Activated T-helper 17 cell treated with anti-CD3 and anti-CD28 coated beads, Interleukin-2, amount 50 U/mL, for 72 hours (primary cell): ENCODE measurements at places on chromosomes 3 and 15.

- no peak for ATAC-seq
Measured at GRCh38 chr3:48970586-48970985, 19.5 kb upstream of the P4HTM start.

DNA sequence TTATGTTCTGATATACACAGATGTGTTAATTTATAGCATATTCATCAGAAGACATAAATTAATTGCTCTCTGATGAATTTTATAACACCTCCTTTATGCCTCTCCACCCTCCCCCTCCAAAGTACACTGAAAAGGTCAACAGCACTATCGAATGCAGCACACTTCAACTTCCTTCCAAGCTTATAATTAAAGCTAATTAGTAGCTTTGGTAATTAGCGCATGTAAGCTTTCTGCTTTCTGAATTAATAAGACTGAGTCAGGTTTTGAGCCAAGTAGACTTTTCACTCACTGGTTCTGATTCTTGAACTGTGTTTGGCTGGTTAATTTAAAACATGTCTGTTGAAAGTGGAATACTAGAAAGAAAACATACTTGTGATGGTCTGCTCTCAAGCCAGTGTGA lies 760.8 kb upstream of the CFAP20DC start:
- no peak for ATAC-seq

GRCh38 chr15:52067545-52067926 lies 45.0 kb downstream of the BCL2L10 start:
- ATAC-seq = peak; percentile 18

DNA sequence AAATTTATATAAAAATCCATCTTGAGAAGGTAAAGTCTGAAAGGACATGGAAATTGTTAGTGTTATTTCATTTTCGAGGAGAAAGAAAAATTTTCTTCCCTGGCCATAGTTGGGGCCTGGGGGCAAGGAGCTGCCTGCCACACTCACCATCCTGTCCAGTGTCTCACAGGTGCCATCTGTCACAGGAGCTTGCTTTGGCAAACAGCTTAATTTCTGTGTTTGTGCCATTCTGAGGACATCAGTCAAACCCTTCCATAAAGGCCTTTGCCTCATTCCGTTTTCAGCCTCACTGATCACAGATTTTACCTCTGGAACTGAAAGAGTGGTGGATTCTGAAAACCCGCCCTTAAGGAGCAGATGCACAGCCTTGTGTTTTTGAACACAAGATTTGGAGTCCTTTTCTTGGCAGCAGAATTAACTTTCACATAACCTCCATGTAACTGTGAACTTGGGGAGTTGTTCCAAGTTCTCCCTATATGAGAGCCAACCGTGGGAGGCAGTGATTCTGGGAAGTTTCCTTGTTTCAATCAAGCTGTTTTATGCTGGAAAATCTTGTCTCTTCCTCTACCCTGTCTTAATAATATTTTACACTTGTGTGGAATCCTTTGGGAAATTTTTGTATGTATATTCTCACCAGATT lies 254.7 kb downstream of the CACNA2D3 start:
- no peak for ATAC-seq

DNA sequence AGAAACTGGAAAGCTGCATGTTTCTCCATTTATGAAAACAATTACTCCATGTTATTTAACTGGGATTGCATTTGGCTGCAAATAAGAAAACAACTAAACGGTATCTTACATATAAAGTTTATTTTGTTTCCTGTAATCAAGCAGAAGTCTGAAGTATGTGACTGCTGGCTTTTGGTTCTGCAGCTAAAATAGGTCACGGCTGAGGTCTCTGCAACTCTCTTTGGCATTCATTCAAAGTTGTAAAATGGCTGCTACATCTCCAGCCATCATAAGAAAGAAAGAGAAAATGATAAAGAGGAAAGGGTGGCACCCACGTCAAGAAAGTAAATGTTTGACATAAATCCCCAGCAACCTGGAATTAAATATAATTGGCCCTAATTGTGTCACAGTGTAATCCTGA lies 406.1 kb downstream of the TBC1D5 start:
- no peak for ATAC-seq

GRCh38 chr3:27713435-27714145 lies 8.5 kb downstream of the EOMES start:
- ATAC-seq = no peak

DNA sequence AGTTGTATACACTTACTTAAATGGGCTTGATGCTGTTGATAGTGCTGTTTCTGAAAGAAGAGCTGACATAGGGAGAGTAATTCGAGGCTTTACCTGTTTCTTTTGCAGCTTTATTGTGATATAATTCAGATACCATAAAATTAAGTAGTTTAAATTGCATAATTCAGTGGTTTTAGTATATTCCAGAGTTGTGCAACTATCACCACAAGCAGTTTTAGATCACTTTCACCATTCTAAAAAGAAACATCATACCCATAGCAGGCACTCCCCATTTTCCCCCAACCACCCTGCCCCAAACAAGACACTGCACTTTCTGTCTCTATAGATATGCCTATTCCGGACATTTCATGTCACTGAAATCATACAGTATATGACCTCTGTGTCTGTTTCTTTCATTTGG lies 98.5 kb downstream of the MTHFS start:
- ATAC-seq = no peak

DNA sequence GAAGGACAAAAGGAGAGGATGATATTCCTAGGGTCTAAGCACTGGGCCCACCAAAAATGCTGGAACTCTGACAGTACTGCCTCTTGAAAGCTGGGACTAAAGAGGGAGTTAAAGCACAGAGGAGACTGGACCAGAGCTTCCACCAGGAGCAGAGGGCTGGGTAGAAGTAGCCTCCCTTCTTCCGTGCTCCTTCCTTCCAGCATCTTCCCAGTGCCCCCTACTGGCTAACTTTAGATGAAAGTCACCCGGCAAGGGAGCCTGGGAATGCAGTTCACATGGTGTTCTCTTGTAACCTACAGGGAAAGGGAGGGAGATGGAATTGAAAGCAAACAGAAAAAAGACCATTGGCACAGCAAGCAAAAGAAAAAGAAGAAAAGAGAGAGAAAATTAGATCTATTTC lies 106.1 kb upstream of the COL8A1 start:
- ATAC-seq = no peak

- no peak for ATAC-seq
Measured at GRCh38 chr3:23157331-23157730, 45.8 kb upstream of the UBE2E2 start.

DNA sequence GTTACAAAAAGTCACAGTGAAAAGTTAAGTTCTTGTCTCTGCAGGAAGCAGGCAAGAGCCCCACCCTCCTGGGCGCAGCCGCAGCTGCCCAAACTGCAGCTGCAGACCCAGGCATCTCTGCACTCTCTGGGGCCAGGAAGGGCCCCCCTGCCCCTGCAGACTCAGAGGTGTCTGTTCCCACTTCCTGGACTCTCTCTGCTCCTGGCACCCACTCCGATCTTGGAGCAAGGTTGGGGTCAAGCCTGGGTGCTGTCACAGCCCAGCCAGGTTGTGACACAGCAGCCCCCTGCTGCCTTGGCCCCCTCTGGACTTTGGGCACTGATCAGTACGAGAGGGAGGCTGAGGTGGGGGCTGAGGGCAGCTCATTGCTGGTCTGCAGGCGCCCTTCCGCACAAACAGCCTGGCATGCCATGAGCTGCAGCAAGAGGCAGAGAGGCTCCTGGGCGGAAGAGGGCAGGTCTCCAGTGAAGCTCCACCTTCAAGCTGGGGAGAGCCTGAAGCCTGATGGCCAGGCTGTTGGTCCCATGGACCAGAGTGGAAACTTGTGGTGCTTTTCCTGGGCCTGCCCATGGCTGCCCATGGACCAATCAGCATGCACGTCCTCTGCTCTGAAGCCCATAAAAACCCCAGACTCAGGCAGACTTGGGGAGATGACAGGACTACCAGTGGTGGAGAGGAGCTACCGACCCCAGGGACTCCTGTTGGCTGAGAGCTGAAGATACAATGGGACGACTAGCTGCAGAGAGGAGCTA lies 42.9 kb upstream of the LRRFIP2 start:
- ATAC-seq = no peak

- ATAC-seq = no peak
Measured at GRCh38 chr3:135920275-135920674, 45.3 kb upstream of the PPP2R3A start.

DNA sequence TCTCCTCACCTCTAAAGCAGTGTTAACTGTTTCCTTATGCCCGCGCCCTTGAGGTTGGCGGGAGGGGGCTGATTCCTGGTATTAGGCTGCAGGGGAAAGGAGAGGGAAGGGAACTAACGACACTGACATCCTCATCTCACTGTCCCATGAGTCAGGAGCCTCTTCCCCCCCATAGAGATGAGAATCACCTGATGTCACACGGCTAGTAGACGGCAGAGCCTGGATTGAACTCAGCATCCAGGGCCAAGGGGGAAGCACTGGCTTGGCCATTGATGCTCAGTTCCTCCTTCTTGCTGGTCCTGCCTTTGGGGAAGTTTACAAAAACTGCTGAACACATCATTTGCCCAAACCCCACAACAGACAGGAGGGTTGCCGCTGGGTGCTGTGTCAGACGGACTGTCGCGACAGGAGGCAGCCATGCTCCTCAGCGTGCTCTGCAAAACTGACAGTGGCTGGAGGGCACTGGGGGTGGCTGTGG lies 38.5 kb downstream of the IDH2 start:
- no peak for ATAC-seq

DNA sequence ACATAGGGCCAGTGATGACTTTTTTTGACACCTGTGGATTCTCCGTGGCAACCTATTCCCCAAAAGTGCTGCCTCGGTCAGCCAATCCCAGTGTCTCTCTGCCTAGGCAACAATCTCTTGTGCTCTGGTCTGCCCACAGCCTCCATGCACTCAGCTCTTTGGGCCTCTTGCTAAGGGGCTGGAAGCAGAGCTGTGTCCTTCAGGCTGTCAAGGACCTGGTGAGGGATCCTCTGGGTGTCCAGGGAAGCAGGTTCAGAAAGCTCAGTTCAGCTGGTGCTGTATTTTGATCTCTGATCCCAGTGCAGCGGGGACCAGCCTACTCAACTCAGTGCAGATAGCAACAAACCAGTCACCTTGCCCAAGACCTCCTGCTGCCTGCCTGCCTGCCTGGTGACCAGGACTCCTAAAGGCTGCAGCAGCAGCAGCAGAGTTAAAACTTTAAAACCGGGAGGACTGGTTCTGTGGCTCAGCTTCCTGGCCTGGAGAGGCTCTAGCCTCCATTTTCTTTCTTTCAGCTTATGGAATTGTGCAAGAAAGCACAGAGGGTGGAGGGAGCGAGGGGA lies 6.2 kb downstream of the PAK6 start:
- no peak for ATAC-seq

DNA sequence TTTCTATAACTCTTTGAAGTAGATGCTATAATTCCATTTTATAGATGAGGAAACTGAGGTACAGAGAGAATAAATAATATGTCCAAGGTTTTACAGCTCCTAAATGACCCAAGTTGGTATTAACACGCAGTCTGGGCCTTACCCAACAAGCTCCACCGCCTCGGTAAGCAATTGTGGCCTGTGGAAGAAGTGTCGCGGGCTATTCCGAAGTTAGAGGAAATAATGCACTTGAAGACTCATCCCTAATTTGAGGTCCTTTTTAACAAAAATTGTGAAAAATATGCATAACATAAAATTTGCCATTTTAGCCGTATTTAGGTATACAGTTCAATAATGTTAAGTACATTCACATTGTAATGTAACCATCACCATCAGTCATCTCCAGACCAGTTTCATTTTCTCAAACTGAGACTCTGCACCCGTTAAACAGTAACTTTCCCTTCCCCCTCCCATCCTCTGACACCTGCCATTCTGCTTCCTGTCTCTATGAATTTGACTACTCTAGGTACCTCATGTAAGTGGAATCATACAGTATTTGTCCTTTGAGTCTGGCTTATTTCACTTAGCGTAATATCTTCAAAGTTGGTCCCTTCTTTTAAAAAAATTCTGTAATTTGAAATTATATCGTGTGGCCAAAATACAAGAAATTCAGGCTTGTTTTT lies 18.2 kb downstream of the IDH3A start:
- ATAC-seq = peak; percentile 100

DNA sequence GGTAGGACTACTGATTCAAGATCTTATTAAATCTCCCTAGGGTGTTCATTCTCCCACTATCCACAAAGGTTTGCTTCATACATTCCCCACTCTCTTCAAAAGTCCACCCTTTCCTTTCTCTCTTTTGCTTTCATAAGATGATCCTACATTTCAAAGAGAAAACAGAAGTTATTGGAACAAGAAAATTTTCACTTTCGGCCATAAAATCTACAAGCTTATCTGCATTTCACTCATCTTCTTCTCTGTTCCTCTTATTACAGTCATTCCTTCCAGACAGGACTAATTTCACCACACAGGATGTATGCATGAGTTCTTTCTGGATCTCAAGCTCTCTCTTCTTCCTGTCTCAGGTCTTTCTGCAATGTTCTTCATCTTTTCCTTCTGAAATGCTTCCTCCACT lies 238.7 kb downstream of the ISL2 start:
- ATAC-seq = peak; percentile 83

GRCh38 chr3:4507024-4507596 lies 14.0 kb downstream of the ITPR1 start:
- no peak for ATAC-seq

GRCh38 chr15:77563623-77564156 lies 69.0 kb downstream of the LINGO1 start:
- no peak for ATAC-seq

DNA sequence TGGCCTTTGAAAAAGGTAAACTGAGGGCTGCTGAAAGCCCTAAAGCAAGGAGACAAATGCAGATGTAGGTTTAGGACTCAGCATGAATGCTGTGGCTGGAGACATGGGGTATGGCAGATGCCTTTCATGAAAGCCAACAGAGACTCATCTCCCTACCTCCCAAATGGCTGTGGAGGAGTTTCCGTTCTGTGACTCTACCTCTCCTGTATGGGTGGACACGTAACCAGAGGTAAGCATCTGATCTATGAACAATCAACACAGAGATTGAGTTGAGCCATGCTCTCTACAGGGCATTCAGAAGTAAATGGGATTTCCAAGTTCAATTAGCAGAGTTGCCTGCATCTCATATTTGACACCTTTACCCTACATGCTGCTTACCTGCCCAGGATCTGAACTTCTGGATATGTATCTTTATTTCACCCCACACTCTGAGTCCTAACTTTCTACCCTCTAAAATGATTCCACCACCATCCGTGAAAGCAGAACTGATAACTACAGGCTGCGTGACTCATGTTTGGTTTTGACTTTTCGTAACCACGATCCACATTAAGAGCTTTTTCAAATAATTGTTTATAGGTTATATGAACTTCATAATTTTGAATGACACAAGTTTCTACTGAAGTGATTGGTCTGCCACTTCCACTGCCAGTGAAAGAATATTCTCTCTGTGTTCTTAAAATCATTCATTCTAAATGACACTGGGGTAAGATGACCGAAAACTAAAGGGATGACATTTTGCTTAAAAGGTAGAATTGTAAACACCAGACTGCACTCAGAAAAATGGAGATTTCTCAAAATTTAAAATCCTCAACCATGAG lies 1058.7 kb downstream of the FHIT start:
- peak; percentile 81 for ATAC-seq

- ATAC-seq = peak; percentile 98
Measured at GRCh38 chr3:87287011-87287410, 10.6 kb upstream of the POU1F1 start.

DNA sequence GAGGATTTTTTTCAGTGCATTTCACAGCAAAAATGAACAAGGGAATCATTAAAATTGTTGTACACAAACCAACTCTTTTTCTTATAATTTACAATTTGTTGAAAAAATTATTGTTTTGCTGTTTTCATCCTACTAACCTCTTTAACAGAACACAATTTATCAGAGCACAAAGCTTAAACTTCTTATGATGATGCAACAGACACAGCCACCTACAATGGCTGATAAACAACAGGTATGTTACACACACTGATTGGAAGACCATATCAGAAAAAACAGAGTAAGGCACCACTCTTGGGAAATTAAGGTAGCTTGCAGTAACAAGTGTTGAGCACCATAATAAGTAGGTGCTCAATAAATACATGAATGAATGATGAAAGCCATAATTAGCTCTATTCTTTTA lies 8.9 kb upstream of the SNX4 start:
- ATAC-seq = no peak
